ENCODE measurements at places on chromosomes 7 and 10.

DNA sequence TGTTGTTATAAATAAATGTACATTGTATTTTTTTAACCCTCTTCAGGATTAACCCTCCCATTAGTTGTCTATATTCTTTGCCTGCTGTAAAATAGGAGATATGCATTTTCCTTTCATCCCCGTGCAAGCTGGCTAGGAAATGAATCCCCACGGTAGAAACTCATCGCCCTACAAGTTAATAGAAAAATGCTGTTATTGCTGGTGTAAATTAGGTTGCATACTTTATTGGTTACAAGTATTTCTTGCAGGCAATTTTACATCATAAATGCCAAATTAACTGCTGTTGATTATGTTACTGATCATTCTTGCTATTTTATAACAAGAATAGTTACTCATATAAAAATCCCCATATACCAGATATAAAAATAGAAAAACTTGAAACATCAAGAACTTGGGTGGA, 454.2 kb upstream of the KLF6 start:
- DNase-seq = no peak

GRCh38 chr10:34811126-34811967, 3.7 kb downstream of the PARD3 start:
- DNase-seq = no peak

DNA sequence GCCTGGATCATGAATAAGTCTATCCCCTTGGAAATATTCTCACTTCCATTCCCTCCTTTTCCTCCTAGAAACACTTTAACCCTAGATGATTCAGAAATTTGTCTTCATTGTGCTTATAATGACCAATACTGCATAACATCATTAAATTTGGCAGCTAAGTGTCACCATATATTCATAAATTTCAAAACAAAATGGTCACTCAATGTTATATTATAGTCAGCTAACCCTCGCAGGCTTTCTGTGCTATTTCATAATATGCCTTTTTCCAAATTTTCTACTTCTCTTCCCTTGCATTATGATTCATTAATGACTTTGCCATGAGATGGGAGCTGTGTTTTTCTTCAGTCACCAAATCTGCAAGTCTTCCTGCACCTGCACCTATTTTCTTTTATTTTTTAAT, 308.3 kb upstream of the AKR1E2 start:
- DNase-seq = no peak

GRCh38 chr10:119360181-119360921, 153.0 kb downstream of the GRK5 start:
- DNase-seq = no peak

DNA sequence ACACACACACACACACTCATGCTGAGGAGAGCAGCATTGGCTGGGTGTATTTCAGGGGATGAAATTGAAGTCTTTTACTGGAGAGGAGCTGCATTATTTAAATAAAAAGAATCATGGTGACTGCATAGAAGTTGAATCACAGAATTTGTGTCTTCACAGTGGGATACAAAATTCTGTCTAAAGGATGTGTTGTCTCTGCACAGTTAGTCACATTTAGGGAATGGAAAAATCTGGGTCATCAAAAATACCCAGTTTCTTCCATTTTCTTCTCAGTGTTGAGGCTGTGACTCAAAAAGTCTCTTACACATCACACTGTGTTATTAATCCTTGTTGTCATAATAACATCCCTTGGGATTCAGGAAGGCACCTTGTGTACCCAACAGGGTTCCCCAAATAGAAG, 10.9 kb downstream of the PAPSS2 start:
- DNase-seq = no peak

DNA sequence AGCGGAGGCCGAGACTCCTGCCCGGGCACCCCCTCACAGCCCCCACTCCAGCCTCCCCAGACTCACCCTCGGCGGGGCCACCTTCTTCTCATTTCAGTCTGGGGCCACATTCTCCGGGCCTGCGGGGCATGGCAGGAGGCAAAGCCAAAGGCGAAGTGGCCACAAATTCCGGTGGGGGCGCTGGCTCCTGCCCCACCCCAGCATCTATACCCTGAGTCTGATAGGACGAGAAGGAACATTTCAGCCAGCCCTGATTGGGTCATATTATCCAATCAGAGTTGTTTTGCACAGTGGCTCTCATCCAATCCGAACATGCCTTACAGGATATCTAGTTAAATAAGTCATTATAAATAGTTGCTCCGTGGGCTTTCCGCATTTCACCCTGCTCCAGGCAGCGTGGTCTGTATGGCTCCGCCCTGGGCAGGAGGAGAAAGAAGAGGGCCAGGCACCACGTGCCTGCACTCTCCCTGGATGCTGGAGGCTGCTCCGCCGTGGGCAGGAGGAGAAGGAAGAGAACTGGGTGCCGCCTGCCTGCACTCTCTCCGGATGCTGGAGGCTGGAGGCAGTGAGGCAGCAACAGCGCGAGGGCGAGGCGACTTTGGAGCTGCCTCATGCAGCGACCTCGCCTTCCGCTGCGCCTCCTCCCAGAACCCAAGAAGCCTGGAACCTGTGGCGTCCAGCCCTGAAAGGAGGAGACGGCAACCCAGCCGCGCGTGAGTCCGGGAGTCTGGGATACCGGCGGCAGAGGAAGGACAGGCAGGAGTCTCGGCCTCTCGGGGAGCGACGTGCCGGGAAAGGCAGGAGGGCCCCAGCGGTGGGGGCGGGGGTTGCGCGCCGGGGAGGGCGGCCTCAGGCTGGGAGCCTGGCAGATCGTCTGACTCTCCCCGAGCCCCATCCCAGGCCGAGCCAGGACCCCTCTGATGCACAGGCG, 162.9 kb downstream of the ZNF33B start:
- DNase-seq = no peak

- no peak for DNase-seq
These were observed 17.1 kb downstream of the LANCL2 start for GRCh38 chr7:55382251-55382650.
